Stimulated activated CD8-positive, alpha-beta memory T cell treated with anti-CD3 and anti-CD28 coated beads, Interleukin-15, amount 100 ng/mL, for 1 hour (primary cell): ENCODE measurements at places on chromosomes 2 and 18.

DNA sequence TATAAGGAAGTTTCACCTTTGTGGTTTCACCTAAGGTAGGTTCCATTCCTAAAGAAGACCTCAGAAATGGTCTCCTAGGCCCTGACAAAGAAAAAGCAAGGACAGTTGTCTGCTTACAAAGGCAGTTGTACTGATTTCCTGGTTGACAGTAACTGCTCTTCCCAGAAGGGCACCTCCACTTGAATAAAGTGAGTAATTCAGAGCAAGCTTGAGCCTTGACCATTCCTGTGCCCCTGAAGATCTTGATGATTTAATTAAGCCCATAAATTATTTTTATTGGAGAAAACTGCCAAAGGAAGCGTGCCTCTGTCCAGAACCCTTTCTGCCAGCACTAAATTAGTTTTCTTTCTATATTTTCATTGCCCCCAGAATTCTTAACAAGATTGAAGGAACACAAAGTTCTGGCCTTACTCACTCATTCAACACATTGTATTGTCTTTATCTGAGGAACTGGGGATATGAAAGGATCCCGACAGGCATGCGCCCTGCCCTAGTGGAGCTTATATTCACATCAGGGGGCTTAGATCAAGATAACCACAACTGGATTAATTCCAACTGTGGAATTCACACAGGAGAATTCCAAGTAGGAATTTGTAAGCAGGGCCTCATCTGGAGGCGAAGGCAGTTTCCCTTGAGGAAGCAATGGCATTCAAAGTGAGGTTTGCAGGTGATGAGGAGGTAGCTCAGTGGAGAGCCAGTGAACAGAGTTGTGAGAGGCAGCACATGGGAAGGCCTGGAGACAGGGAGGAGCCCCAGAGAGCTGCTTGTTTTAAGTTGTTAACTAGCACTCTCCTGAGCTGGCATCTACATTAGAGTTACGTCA, 21.2 kb downstream of the PTRHD1 start:
- DNase-seq = no peak

GRCh38 chr2:130798472-130799218, 38.1 kb upstream of the ARHGEF4 start:
- DNase-seq = no peak

DNA sequence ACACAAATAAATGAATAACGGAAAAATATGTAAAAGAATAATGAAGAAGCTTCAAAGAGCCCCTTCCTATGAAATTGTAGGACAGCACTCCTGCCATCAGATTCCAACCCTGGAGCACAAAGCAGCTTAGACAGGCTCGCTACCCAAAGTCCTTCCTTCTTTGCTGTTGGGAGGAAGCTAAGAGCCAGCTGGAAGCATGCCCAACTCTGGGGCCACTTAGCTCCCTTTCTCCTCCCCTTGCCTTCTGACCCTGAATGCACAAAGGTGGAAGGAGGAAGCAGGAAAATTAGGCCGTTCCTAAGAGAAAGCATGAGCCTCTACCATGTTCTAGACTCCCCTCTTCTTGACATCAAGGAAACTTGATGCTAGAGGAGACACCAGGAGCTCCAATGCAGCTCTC, 700.8 kb downstream of the RNF144A start:
- DNase-seq = no peak

DNA sequence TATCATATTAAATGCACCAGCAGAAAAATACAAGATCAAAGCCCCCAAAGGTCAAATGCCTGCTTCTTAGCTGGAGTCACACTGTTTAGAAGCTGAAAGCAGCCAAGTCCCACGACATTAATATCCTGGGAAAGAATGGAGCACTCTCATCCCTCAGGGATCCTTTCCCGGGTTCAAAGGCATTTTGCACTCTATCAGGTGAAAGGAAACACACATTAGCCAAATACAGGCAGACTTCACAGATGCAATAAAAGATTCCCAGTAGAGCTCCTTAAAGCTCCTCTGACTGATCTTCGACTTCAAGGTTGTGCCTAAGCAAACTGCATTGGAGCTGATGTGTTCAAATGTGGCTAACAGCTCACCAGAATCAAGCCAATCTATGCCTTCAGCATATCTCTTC, 158.4 kb downstream of the RNF152 start:
- DNase-seq = no peak

GRCh38 chr2:145484448-145485097, 964.7 kb upstream of the ZEB2 start:
- DNase-seq = no peak

GRCh38 chr2:150303281-150303680, 184.2 kb downstream of the RND3 start:
- DNase-seq = no peak

DNA sequence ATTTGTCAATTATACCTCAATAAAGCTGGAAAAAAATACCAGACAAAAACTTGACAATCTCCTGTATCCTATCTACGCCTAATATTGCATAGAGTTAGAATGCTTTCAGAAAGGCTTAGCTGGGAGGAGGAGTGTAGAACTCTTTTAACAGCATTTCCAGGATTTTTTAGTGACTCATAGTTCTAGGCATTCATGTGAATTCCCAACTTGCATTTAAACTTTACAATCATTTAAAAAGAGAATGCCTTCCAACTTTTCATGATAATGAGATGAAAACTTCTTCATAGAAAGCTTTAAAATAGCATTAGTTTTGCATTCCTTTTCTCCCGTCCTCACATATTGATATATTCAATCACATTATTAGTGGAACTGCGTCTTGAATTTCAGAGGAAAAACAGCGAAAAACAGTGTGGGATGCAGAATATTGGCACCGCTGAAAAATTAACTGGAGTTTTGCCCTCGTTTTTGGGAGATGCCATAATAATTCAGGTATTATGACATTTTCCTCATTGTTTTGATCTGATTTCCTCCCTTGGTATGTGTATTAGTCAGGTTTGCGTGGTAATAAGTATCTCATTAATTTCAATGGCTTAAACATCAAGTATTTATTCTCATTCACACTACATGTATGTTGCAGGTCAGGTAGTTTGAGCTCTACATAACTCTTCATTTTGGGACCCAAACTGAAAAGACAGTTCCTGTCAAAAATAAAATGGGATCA, 293.2 kb upstream of the FIGN start:
- DNase-seq = no peak

- no peak for DNase-seq
These were observed 68.0 kb downstream of the ZFP36L2 start for GRCh38 chr2:43158259-43158880.

DNA sequence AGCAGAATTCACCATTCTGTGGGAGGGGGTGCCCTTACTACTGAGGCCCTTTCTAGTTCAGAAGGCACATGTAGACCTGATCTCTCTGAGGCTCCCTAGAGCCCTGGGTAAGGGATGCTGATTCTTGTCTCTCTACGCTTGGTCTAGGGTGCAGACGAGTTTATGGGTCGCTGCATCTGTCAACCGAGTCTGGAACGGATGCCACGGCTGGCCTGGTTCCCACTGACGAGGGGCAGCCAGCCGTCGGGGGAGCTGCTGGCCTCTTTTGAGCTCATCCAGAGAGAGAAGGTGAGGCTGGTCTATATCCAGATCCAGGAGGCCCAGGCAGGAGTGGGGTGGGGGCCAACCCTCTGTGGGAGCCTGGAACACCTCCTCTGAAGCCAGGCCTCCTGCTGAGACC, 147.2 kb downstream of the DYSF start:
- DNase-seq = no peak

- no peak for DNase-seq
These were observed 118.6 kb downstream of the LOXHD1 start for GRCh38 chr18:46538376-46538775.

DNA sequence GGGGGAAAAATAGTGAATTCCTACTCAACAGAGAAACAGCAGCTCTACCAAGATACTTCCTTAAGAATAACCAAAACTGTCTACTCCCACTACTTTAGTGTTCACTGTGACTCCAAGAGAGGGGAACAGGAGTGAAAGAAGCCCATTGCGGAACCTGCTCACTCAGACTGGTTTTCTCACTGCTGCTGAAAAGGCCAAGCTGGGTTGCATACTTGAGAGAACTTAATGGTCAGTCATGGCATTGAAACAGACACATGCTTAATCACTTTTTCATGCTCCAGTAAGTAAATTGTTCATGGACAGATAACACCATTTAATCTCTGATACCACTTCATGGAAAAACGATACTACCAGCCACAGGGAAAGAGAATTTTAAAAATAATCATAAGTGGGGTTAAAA, 35.7 kb upstream of the SLC8A1 start:
- DNase-seq = no peak

DNA sequence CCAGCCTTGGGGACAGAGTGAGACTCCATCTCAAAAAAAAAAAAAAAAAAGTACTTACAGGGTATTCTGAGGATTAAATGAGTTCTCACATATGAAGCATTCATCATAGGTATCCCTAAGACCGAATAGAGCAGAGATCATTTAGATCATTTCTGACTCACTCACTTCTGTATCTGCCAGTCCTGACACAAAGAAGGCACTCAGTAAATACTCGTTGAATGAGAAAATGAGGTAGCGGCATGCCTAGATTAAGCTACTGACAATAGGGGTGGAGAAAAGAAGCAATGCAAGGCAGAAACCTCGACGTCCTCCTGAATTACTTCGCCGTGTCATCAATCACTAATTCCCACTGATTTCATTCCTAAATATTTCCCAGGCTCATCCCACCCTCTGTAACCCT, 103.8 kb downstream of the GREB1L start:
- DNase-seq = no peak

DNA sequence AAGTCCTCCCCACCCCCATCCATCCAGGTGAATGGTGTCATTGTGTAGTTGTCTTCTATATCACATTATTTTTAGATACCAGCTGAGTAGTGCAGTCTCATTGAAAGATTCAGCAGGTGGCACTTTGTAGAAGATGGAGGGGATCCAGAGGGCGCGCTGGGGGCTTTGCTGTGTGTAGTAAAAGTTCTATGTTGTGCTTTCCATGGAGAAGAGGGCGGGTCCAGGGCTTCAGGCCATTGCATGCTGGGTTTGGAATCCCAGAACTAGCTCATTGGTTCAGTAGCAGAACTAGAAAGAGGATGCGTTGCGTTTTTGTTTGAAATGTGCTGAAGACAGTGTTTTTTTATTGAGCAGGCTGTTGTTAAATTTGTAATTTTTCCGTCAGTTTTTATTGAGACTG, 120.0 kb downstream of the MAP4K4 start:
- no peak for DNase-seq

- DNase-seq = no peak
These were observed 266.9 kb downstream of the ZNF385B start for GRCh38 chr2:179594268-179595112.

DNA sequence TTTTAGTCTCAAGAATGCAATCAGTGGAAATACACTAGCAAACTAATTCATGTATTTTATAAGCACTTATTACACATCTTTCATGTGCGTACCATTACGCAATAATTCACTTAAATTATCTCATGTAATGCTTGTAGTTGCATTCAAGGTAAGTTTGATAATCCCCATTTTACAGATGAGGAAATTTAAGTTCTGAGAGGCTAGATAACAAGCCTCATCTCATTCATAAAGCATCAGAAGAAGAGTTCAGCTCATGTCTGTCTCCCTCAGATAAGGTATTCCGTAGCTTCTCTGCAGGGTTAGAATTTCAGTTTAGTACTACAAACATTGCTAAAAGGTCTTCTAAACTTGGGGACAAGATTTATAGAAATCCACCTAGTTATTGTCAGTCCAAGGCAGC, 47.8 kb downstream of the HNMT start:
- no peak for DNase-seq

DNA sequence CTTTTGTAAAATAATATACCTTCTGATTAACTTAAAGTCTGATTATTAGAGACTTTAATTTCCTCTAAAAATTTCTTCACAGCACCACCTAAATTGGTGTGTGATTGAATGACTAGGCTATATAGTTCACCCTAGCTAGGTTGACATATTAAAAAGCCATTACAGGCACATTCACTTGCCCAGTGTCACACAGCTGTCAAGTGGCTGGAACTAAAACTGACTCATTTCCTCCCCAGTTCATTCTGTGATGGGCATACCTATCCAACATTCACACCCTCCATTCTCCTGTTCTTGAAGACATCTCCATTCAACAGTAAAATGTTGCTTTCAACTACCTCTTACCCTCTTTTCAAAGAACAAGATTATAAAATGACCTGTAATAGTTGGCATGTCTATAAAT, 334.5 kb downstream of the ARHGAP15 start:
- no peak for DNase-seq

DNA sequence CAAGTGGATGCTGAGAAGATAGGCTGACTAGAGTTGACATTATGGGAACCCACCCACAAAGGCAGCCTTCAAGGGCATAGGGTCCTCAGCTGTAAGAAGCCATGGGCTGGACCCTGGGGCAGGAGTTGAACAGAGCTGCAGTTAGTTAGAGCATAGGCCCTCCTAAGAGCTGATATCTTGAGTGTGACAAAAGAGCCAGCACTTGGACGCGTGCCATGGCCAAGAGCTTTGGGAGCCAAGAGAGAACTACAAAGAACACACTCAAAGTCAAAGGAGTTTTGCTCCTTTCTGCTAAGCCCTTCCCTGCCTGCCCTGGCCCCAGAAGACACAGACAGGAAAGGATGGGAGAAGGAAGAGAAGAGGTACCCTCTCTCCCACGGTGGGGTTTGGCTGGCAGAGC, 29.9 kb upstream of the AGAP1 start:
- no peak for DNase-seq

DNA sequence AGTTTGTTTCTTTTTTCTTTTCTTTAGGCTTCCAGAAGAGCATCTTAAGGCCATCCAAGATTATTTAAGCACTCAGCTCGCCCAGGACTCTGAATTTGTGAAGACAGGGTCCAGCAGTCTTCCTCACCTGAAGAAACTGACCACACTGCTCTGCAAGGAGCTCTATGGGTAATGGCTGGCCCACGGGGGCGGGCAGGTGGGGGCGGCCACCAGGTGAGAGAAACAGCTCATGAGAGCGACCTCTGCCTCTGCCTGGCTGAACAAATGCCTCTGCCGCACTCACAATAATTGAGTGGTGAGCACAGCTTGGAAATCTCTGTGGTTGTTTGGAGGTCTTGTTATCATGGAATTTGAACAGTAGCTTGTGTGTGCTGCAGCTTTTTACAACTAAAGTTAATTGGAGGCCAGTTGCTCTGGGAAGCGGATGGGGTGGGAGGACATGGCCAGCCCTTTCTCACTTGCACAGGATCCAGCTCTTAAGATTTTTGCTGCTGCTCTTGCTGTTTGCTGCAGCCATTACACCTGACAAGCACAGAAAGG, 70.4 kb downstream of the INPP5D start:
- DNase-seq = no peak

- DNase-seq = no peak
These were observed 20.4 kb downstream of the FAM178B start for GRCh38 chr2:96965781-96966514.

GRCh38 chr18:42004653-42005052, 49.6 kb downstream of the PIK3C3 start:
- DNase-seq = no peak
